ENCODE measurements at places on chromosomes 3 and 15.

DNA sequence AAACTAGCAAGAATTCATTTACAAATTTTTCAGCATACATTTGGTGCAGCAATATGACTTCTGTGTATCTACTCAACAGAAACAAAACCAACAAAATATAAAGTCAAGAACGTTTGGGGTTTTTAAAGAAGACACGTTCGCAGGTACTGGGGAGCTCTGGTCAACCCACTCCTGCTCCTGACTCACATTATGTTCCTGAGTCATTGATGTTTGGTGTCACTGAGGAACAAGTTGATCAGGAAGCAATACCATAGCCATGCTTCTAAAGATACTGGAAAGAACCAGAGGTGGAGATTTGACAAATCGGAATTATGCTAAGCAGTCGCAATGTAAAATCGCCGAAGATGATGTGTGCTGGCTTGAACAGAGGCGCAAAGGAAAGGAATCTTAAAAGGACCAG lies 22.0 kb downstream of the SLC4A7 start:
- DNase-seq, result no peak

DNA sequence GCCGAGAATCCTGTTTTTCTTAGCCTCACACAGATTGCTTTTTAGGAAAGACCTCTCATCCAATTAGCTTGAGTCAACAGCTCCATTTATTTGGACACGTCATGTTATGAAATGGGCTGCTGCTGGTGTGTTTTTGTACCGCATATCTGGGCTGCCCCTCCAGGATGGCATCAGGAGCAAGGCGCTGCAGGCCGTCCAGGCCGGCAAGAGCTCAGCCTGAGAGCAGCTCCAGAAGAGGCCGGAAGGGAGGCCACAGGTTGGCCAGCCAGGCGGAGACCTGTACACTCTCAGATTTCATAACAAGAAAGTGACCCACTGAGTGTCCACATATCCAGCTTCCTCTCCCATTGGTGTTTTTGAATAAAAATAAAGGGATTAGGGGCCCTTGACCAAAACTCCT lies 28.3 kb downstream of the FOXL2NB start:
- no peak for DNase-seq

DNA sequence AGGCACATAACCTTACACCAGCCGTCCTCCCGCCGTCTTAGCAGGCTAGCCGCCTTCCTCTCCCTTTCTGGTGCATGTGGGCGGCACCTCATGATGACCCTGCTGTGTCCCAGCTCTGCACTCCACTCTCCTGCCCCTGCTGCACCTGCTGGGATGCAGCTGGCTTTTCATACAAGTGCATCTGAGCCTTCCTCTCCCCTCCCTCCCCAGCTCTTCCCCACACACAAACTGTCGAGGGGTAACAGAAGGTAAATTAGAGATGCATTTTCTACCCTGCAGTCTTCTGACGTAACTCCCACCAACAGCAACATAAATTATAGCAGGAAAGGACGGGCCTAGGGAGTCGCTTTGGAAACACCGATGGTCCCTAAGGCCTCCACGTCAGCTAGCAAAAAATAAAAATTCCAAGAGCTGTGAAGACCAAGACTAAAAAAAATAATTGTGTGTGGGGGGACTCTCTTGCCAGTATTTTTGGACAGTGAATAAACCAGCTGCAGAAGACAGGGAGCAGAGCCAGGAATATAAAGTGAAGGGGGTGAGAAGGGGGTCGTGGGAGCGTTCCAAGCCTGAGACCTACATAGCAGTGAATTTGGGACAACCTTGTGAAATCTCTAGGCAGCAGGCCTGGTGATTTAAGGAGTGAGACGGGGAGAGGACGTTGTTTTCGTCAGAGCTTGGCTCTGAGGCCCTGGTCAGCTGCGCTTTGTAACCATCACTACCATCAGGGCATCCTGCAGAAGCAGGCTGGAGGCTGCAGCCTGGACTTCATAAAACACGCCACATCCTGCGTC lies 216.2 kb downstream of the ADAMTS17 start:
- DNase-seq, result no peak

GRCh38 chr15:56339594-56339993 lies 25.6 kb upstream of the TEX9 start:
- no peak for DNase-seq

- DNase-seq, result no peak
Observed at GRCh38 chr3:4474683-4475490, 7.8 kb upstream of the SUMF1 start.

- DNase-seq, result no peak
Observed at GRCh38 chr3:169744366-169745054, 20.4 kb downstream of the TERC start.

DNA sequence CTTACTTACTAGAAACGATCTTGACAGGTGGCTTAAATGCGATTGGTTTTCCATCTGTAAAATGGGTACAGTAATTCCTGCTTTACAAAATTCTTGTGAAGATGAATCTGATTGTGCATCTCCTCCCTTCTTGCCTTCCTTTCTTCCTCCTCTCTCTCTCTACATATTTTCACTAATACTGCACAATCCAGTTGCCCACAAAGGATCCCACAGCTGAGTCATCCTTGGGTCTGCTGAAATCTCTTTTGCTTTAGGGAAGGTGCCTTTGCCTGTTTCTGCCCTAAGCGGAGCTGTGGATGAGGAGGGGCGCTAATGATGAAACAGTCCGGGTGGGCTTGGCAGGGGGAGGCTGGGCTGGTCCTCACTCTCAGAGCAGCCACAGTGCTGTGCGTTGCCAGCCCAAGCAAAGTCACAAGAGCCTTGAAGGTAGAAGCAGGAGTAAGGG lies 46.1 kb downstream of the AMOTL2 start:
- no peak for DNase-seq

GRCh38 chr15:45137703-45138102 lies 7.9 kb downstream of the DUOX1 start:
- DNase-seq, result no peak

- no peak for DNase-seq
Observed at GRCh38 chr15:89170364-89170763, 51.0 kb downstream of the RLBP1 start.

DNA sequence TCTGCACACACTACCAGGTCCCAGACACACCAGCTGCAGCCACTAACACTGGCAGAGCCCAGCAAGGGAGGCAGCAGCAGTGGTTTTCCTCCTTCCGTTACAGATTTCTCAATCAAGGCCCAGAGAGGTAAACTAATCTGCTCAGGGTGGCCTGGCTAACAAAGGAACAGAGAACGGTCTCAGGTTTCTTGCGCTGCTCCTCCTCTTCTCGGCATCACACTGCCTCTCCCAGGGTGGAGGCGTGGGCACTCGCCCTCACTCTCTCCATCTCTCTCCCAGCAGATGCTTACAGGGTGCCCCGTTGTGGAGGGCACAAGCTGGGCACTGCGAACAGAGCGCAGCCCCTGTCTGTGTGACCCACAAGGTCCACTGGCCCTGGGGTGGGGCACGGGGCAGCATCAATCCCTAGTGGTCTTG lies 228.7 kb downstream of the VPS13C start:
- DNase-seq, result no peak

DNA sequence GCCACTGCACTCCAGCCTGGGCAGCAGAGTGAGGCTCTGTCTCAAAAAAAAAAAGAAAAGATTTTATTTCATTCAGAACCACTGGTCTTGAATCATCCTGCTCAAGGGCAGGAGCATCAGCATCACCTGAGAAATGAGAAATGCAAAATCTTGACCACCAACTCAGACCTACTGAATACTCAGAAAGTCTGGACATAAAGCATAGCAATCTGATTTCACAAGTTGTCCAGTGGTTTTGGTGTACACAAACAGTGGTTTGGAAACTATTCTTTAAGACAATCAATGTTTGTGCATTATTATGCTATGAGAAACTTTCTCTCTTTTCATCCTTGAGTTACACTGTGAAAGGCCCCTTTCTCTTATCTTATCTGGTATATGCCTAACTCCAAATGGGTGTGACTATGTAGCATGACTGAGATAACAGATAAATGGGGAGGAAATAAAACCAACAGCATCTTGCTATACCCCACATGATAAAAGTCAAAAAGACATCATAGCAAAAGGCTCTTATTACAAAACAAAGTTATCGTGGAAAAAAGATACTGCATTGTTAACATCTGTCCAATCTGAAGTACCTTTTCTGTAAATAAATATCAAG lies 174.2 kb upstream of the STT3B start:
- no peak for DNase-seq

- DNase-seq, result no peak
Observed at GRCh38 chr3:102885289-102885688, 450.5 kb downstream of the ZPLD1 start.

GRCh38 chr3:7211740-7212139 lies 350.8 kb downstream of the GRM7 start:
- no peak for DNase-seq

GRCh38 chr15:44193651-44194322 lies 1.3 kb downstream of the FRMD5 start:
- DNase-seq, result no peak

- no peak for DNase-seq
Observed at GRCh38 chr15:60563066-60563465, 84.1 kb upstream of the ICE2 start.

DNA sequence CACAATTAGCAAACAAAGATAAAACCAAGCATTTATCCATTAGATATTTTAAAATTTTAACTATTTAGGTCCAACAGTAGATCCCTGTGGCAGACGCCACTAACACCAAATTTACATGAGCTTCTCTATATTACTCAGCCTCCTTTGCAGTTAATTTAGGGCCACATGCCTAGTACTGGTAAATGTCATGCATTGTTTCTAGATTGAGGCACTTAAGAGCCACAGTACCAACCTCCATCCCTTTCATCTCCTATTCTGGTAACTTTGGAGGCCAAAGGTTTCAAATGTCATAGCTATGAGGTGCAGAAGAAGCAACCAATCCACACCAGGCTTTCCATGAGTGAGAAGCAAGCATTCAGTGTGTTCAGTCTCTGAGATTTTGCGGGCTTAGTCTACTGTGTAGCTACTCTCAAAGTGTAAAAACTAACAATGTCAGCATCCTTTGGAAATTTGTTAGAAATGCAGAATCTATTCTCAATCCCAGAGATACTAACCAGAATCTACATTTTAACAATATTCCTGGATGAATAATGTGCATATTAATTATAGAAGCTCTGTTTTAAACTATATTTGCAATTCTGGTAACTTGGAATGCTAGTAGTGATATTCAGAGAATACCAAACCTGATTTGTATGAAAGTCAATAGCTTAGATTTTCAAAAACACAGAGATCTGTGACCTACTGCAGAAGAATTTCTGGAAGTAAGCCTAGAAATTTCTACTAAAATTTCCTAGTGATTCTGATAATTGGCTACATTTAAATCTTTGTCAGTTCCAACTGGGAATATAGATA lies 206.3 kb upstream of the CD96 start:
- no peak for DNase-seq

GRCh38 chr3:72259755-72260587 lies 475.0 kb upstream of the PROK2 start:
- no peak for DNase-seq

DNA sequence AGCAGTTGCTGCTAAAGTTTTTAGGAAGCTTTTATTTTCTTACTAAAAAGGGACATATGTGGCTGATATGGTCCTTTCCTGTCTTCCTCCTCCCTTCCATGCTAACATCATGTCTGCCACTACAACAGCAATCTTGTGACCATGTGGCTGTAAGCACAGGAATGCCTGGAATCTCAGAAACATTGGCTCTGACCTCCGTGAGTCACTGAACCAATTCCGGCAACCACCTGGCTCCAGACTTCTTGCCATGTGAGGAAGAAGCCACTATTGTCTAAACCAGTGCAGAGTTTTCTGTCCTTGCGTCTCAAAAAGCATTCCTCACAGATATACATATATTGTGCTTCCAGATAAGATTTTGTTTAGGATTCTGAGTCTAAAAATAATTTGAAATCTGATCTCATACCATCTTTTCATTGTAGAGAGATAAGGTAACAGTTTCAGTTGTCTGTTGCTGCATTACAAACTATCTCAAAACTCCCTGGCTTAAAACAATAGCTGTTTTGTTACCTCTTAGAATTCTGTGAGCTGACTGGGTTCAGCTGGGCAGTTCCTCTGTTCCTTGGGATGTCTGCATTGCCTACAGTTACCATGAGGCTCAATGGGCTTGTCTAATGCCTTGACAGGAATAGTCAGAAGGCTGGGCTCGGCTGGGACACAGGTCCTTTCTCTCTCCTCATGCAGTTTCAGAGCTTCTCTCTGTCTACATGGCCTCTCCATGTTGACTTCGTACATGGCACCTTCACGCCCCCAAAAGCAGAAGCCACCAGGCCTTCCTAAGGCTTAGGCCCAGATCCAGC lies 77.3 kb upstream of the MAGI1 start:
- DNase-seq, result no peak

DNA sequence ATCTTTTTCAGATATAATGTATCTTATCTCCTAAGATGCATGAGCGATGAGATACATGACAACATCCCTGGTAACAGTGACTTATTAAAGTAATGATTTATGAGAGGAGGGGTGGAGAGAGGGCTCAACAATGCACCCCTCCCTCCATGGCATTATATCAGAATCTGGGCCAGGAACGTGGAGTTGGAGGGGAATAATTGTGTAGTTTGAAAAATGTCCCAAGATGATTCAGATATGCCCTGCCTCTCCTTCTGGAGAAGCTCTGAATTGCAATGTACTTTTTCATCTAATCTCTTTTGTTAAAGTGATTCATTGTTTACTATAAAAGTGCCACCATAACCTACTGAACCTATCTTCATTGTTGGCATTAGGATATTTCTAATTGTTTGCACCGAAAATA lies 86.5 kb downstream of the FRMD4B start:
- DNase-seq, result no peak

DNA sequence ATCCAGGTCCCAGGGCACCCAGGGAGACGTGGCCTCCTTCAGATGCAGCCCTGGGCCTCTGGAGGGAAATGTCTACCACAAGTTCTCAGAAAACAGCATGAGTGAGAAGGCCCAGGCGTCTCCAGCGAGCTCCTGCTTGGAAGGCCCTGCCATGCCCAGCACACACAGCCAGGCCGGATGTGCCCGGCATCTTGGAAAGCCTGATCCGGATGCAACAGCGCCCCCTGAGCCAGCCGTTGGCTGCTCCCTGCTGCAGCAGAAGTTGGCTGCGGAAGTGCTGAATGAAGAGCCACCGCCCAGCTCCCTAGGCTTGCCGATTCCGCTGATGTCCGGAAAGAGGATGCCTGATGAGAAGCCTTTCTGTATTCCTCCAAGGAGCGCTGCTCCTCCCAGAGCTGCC lies 856 bp downstream of the NPAP1 start:
- no peak for DNase-seq

- DNase-seq, result no peak
Observed at GRCh38 chr15:57607570-57608000, 15.9 kb downstream of the MYZAP start.

- no peak for DNase-seq
Observed at GRCh38 chr3:174538151-174538550, 321.0 kb upstream of the NAALADL2 start.

GRCh38 chr15:29029651-29030195 lies 143.9 kb downstream of the APBA2 start:
- no peak for DNase-seq
